ENCODE measurements at places on chromosomes 12 and 14.

DNA sequence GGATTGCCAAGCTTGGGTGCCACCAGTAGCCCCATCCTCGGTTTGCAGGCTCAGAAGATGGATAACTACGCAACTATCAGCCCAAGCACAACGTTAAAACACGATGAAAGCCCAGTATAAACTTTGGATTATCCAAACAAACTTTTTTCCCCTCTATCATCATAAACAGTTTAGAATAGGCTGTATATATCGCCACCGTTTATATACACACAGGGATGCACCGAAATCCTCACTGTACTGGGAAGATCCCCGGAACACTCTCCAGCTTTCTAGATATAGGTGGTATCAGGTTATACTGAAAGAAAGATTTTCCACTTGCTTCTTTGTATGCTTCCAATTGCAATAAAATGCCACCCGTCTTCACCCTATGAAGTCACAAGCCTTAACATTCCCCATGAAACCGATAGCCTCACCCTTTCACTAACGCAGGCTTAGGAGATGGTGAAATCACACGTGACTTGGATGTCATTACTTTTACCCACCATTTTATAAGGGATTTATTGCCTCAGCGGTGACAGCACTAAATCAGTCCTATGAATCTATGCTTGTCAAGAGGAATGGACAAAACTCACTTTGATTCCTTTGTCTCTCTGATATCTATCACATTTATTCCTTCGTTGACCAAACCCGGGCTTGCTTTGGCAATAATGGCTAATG lies 207.6 kb upstream of the FOXN3 start:
- no peak for DNase-seq

DNA sequence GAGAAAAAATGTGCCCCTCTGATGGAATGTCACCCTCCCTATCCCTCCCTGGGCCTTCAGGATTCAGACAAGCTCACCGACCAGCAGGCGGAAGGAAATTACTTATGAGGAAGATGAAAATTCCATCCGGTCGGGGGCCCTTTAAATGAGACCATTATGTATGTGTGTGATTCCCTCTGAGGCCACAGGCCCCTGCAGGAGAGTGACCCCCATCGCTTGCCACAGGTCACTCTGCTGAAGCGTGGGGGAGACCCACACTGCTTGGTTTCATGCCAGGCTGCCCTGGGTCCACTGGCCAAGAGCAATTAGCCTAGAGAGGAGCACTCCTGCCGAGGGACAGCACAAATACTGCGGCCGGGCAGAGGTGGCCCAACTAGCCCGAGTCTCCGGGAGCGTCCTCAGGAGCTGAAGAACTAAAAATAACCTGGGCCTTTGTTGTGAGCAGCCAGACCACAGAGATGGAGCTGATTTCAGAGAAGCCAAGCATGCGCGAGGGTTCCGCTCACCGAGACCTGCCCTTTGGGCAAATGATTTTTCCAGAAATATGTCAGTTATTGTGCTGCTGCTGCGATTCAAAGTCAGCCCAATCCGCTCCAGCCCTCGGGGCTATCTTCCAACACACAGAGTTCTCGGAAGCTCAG lies 276.4 kb downstream of the DPF3 start:
- no peak for DNase-seq

DNA sequence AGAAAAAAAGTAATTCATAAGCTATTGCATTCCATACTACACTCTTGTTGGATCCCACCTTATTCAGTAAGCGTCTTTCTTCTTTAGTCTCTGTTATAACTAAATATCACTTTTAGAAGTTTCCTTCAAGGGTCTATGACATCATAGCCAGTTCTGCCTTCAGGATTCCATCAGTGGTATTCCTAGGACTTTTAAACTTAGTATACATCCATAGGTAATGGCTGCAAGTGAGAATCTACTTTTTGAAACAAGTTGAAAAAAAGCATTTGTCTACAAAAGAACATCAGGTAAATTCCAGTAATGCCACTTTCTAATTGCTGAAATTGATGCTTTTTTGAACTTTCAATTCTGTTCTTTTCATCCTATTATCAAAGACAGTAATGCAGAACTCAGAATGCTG lies at the start of gene FSCB:
Gene FSCB (minus strand): TSS at position 101 of the 400 bp plus-strand sequence. CDS start 296 bp downstream, outside the sequence.
- DNase-seq: no peak

DNA sequence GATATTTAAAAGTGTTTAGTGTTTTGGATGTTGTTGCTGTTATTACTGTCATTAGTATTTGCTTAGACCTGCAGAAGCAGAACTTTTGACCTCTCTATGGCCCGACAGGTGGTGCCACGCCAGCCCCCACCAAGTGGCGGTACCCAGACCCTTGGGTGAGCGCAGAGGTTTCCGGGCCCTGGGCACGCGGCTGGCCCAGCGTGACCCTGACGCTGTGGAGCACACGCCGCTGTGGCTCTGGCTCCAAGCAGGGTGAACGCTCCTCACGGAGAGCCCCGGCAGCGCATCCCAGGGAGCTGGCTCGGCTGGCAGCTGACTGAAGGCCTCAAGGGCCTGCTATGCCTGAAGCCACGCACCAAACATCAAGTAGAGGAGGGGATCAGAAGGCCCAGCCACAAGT lies 22.6 kb downstream of the SLC25A47 start:
- no peak for DNase-seq
